ENCODE measurements at places on chromosomes 7 and 10.
A peak's percentile ranks its signal among the peaks of the same experiment; 100 is the strongest.

GRCh38 chr7:105617280-105618015, 36.2 kb upstream of the EFCAB10 start:
- DNase-seq, result no peak

DNA sequence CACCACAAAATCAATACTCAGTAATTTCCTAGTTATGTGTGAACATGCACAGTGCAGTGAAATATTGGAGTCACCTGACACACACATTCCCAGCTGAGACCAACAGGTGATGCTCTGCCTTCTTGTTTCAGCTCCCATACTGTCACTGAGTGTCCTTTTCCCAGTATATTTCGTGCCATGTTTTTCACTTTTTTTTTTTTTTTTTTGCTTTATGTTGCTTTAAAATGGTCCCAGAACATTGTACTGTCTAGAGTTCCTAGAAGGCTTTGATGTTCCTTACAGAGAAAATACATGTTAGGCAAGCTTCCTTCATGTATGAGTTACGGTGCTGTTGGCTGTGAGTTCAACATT, 45.6 kb downstream of the ELAPOR2 start:
- DNase-seq, result no peak

DNA sequence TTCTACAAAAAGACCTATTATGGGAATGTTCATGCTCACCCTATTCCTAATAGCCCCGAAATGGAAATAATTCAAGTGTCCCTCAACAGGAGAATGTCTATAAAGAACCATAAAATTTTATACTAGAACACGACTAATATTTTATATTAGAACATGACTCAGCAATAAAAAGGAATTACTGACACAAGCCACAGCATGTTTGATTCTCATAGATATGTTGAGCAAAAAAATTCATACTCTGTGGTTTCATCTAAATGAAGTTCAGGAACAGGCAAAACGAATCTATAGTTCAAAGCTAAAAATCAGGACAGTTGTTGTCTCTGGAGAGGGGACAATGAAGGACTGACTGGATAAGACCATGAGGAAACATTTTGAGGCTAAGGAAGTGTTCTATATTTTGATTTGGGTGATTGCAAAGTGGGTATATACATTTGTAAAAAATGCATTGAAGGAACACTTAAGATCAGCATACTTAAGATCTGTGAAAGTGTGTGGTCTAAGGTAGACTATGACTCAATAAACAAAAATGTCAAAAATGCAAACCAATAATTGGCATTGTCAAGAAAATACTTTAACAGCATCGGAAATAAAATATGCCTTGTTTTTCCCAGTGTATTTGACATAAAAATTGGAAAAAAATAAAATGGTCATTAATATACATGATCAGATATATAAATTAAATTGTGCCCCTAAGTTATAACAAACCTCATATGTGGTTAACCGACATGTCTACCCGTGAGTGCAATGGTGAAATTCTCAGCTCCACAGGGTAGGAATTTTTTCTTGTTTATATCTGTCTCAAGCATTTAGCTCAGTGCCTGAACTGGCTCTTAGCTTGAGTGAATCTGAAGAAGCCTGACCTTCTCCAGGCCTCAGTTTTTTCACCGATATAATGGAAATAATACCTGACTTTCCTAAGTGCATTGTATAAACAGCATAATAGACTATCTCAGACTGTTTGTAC, 124.9 kb upstream of the CTTNBP2 start:
- DNase-seq, result no peak

- no peak for DNase-seq
Measured at GRCh38 chr7:156543699-156544598, 96.6 kb upstream of the RNF32 start.

DNA sequence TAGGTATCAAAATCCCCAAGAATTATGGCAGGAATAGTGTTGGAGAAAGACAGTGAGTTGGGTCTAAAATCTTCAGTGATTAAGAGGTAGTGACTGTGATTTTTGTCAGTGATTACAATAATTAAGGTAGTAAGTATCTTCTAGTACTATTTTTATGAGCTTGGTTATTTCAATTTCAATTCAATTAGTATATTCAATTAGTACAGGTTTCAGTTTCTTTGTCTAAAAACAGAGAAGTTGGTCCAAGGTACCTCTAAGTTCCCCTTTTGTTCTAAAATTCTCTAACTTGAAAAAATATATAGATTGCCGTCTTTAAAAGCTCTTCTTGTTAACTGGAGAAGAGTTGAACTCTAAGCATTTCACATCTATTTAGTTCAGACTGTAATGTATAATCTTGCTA, 82.9 kb downstream of the OTUD1 start:
- no peak for DNase-seq

DNA sequence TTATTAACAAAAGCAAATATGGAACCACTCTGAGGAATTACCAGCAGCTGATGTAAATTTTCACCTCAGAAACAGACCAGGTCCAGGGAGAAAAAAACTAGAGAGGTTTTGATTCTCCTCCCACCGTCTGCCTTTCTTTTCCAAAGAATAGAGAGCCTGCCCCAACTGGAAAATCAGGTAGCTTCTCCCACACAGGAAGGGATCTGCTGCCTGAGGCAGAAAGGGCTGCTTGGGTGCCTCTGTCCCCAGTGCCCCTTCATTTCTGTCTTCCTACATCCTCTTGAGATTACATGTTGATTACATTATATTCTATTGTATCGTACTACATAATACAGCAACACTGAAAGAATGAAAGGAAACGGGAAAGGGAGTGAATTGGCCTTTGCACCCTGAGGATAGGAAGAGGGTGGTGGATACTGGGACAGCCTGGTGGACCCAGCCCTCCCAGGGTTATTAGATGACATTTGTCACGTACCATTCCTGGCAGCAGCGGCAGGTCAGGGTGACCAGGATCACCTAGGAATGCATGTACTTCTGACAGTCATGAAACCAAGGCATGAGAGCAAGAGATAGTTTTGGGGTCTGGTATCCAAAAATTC, 8.9 kb downstream of the ST8SIA6 start:
- DNase-seq, result no peak

DNA sequence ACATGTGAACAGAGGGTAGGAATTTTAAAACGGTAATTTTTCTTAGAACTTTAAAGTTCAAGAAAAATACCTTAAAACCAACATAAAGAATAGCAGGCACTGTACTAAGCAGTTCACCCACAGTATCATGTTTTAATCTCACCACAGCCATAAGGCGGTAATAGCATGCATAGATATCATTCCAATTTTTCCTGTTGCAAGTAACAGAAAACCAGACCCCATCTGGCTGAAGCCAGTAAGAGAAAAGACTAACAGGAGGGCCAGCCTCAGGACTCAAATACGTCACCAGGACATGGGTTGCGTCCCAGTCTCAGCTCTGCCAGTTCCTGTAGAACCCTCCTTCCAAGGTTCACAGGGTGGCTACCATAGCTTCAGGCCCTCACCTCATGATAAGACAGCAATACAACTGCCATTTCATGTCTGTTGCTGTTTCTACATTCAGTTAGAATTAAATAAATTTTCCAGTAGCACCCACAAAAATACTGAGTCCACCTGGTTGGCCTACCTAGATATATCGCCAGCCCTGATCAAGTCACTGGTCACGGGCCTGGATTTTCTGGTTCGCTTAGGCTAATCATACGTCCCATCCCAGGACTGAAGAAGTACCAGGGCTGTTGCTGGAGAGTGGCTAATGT, 2.0 kb upstream of the RNF32 start:
- no peak for DNase-seq

DNA sequence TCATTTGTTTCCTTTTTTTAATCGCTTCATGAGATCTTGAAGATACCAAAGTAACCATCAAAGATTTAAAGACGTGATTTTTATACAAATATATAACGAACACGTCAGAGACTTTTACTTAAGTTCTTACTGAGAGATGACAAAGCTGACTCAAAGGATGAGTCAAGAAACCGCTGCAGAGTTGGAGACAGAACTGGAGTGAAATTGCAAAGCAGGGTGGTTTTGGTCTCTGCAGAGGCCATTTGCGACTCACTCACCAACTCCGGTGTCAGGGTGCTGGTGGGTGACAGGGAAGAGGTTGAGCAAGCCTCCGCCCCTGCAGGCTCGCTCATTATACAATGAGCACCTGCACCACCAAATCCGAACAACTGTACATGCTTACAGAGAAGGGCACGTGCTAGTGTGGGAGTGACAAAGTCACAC, 75.2 kb downstream of the DNAJB6 start:
- DNase-seq, result peak; percentile 87

GRCh38 chr7:43838201-43838658, 31.1 kb downstream of the MRPS24 start:
- no peak for DNase-seq

GRCh38 chr7:101237206-101238067, at the start of gene CLDN15:
TSS of gene CLDN15 (minus strand) at chr7:101237802. CDS start at chr7:101237581, 221 bp downstream.
- DNase-seq, result no peak

- no peak for DNase-seq
Measured at GRCh38 chr7:48112401-48113165, 23.5 kb downstream of the UPP1 start.

- no peak for DNase-seq
Measured at GRCh38 chr10:14116021-14116420, 214.7 kb downstream of the FRMD4A start.

GRCh38 chr10:91589015-91589657, 43.7 kb downstream of the PPP1R3C start:
- DNase-seq, result no peak

- no peak for DNase-seq
Measured at GRCh38 chr7:138032186-138032585, 30.3 kb upstream of the CREB3L2 start.

DNA sequence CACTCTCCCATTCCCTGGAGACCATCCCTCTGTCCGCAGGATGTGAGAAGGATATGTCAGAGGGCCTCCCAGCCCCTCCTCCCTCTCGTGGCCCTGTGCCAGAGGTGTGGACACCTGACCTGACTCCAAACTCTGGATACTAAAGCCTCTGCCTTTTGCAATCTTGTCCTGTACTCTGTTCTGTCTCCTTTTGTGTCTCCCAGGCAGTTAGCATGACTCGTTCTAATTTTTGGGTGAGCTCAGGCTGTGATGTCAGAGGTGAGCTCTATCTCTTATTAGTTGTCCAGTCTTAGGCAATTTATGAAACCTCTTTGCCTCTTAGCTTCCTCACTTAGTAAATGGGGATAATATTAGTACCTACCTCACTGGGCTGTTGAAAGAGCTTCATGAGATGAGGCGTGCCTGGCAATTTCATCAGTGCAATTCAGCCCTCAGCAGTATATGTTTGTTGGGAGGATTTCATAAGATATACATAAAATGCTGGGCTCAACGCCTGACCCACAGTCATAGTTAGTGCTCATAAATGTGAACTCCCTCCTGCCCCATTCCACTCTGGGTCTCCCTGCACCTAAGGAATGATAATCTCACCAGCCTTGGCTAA, 10.9 kb downstream of the MARVELD1 start:
- no peak for DNase-seq

- no peak for DNase-seq
Measured at GRCh38 chr7:75906991-75907667, 7.8 kb upstream of the POR start.

GRCh38 chr7:12013983-12014382, 182.0 kb upstream of the THSD7A start:
- no peak for DNase-seq

DNA sequence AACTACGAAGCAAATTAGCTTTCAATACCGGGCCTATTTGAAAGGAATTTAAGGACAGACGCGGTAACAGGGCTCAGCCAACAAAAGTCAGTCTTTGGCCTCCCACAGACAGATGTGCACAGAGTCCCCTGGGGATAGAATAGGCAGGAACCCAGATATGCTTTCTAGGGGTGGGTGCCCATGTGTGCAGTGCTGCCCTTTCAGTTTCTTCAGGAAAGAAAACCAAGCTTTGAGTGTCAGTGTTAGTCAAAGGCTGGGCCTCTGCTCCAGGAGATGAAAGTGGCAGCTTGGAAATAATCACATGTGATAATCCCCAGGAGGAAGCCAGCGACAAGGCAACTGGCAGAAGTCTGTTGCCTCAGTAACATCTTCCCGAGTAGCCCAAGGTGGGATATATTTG, 43.8 kb upstream of the CSTF2T start:
- no peak for DNase-seq

- no peak for DNase-seq
Measured at GRCh38 chr10:81680359-81680758, 194.6 kb upstream of the NRG3 start.

DNA sequence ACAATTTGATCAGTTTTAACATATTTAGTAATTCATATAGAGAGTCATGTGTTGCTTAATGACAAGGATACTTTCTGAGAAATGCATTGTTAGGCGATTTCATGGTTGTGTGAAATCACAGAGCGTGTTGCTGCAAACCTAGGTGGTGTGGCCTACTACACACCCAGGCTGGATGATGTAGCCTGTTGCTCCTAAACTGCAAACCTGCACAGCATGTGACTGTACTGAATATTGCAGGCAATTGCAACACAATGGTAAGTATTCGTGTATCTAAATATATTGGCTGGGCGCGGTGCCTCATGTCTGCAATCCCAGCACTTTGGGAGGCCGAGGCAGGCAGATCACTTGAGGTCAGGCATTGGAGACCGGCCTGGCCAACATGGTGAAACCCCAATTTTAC, 73.7 kb upstream of the BAIAP2L1 start:
- no peak for DNase-seq

GRCh38 chr7:95434557-95435421, at the start of gene PON2:
TSS of gene PON2 (minus strand) at chr7:95435028. CDS start at chr7:95434951, 77 bp downstream.
- DNase-seq, result peak; percentile 50

DNA sequence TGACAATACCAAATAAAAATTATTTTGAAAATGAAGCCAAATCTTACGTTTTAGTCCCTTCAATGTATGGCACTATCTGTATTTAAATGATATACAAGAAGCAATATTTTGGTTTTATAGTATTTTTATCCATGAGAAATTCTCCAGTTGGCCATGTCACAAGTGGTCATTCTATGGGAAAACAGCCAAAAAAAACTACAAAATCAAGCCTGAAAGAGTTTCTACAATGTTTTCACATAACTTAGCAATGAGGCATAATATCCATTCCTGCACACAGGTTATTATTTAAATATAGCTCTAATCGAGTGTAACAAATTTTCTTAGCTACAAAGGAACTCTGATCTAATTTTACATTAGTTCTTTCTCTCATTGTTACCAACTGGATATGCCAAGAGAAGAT, 5.4 kb downstream of the RAB11FIP2 start:
- no peak for DNase-seq

GRCh38 chr7:98617051-98617959, at the start of gene NPTX2:
TSS of gene NPTX2 (plus strand) at chr7:98617285. CDS start at chr7:98617462, 177 bp downstream.
- DNase-seq, result peak; percentile 19

DNA sequence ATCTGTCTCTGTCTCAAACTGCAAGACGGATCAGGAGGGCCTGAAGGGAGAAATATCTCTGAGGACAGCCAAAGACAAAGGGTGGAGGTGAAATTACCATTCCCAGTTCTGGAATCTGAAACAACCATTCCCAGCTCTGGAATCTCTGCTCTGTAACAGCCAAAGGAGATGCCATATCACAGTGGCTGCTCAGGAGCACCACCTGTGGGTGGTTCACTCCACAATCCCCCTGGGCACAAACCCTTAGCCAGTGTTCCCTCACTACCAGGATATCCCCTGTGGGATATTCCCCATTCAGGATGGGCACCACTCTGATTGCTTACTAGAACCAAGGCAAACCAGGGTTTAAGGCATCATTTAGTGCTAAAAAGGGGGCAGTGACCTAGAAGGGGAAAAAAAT, 199.0 kb downstream of the HTR7 start:
- no peak for DNase-seq

All from activated CD4-positive, alpha-beta memory T cell treated with anti-CD3 and anti-CD28 coated beads for 36 hours (primary cell).